Tibial artery (tissue), 4 donors: ENCODE measurements at places on chromosomes 11 and 22.

- no peak for DNase-seq
Observed at GRCh38 chr22:24355574-24355973, 71.8 kb upstream of the ADORA2A start.

- no peak for DNase-seq
Observed at GRCh38 chr11:74707602-74708510, 23.4 kb downstream of the CHRDL2 start.

- no peak for DNase-seq
Observed at GRCh38 chr11:46122945-46123715, 1.9 kb upstream of the PHF21A start.

- DNase-seq = no peak
Observed at GRCh38 chr11:6607190-6607795, 3.7 kb downstream of the ILK start.

GRCh38 chr11:27619763-27620335, 80.4 kb downstream of the BDNF start:
- no peak for DNase-seq

DNA sequence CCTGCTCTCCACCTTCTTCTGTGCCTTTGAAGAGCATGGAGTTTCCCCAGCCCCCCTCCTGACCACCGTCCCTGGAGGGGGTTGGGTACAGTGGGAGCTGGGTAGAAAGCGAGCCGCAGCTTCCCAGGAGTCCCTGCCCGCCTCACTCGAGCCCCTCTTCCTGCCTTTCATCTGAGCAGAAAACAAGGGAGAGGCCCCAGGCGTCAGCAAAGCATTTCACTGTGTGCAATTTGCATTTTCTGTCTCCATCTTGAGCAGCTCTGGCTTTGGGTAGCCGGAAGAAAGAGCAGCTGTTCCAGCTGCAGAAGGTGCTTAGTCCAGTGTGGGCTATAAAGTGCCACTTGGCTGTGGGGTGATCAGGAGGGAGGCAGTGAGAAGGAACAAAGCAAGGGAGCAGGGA, 229.7 kb downstream of the CEP164 start:
- no peak for DNase-seq

- peak; percentile 93 for DNase-seq
Observed at GRCh38 chr11:518463-519202, 11.6 kb upstream of the RNH1 start.

DNA sequence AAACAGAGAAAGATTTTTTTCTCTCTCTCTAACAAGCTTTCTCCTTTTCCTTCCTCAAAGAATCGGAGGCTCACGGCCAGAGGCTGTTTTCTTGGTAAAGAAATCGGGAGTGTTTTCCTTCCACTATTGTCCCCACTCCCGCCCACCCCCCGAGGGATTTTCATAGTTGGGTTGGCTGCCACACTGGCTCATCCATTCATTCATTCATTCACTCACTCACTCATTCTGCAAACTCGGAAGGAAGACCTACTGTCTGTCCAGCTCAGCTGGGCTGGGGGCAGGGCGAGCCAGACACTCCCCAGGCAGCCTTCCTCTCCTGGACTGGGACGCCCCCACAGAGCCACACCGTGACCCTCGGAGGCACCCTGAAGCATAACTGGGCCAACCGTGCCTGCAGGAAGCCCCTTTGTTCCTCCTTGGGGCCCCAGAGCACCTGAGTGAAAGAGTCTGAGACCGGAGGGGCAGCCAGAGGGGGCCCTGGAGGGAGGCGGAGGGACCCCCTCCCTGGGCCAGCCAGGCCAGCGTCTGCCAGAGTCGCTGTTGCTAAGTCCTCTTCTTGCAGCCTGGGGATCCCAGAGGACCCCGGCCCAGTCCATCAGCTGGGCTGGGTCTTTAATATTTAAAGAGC, 17.0 kb downstream of the CDKN1C start:
- no peak for DNase-seq

DNA sequence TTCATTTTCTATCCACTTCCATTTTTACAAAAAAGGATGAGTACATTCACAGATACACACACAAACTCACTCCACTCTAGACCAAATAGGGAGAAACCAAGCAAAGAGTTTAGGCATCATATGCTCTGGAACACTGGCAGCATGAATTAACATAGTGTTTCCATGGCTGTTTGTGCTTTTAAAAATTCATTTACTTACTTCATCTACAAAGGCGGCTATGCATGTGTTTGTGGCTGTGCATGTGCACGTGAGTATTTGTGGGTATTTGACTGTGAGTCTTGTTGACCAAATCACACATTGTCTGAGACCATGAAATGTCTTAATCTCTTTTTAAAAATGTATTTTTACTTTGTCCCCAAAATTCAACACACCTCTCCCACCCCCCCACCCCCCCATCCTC, 203.0 kb upstream of the SESN3 start:
- DNase-seq = no peak

- DNase-seq = no peak
Observed at GRCh38 chr11:36605221-36606216, 7.5 kb upstream of the RAG2 start.

DNA sequence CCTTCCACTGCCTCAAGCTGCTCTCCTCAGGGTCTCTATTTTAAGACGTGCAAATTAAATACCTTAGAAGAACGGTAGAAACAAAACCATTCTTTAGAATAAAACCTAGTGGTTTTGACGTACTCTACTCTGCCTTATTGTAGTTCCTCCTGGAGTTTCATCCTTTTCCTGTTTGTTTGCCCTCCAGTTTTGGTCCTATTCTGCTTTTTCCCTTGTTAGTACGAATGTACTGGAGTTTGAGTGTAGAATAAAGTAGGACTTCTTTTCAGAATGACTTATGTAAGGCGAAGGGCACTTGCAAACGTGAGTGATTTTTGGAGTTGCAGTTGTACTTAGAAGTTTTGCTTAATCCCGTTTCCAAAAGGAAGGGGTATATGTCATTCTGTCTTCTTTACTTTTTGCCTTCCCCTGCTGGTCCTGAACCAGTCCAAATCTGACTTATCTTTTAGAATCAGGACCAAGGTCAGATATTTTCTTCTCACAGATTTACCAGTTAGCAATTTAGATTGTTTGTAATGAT, 1.4 kb downstream of the SIK2 start:
- DNase-seq = no peak

- no peak for DNase-seq
Observed at GRCh38 chr22:44888491-44889254, 121.1 kb downstream of the PHF21B start.

- DNase-seq = no peak
Observed at GRCh38 chr22:23268877-23269276, 88.6 kb downstream of the BCR start.

GRCh38 chr22:21712751-21713427, 22.7 kb downstream of the YPEL1 start:
- DNase-seq = peak; percentile 80

- no peak for DNase-seq
Observed at GRCh38 chr11:16909359-16910035, 104.7 kb downstream of the PLEKHA7 start.

DNA sequence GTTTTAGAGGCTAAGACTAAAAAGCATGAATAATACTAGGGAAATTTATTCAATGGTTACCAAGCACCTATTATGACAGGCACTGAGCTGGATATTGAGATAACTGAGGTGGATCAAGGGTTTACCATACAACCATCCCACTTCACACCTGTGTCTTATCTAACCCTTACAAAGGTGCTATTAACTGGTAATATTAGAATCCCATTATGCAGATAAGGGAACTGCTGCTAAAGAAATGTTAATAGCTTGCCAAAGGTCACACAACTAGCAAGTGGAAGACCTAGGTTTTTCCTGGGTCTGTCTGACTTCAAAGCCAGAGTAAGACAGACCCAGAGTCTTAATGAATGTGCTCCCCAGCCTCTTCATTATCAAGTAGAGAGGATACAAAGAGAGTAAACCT, 21.1 kb upstream of the VSTM5 start:
- DNase-seq = no peak

GRCh38 chr11:117826190-117826570, 1.6 kb upstream of the FXYD2 start:
- DNase-seq = no peak

DNA sequence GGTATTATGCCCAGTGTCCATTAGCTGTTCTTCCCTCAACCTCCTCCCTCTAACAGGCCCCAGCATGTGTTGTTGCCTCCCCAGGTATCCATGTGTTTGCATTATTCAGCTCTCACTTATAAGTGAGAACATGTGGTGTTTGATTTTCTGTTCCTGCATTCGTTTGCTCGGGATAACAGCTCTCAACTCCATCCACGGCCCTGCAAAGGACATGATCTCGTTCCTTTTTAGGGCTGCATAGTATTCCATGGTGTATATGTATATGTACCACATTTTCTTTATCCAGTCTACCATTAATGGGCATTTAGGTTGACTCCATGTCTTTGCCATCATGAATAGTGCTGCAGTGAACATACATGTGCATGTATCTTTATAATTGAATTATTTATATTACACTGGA, 82.8 kb downstream of the PRMT3 start:
- no peak for DNase-seq

GRCh38 chr11:7245341-7245740, 6.4 kb upstream of the SYT9 start:
- DNase-seq = no peak

DNA sequence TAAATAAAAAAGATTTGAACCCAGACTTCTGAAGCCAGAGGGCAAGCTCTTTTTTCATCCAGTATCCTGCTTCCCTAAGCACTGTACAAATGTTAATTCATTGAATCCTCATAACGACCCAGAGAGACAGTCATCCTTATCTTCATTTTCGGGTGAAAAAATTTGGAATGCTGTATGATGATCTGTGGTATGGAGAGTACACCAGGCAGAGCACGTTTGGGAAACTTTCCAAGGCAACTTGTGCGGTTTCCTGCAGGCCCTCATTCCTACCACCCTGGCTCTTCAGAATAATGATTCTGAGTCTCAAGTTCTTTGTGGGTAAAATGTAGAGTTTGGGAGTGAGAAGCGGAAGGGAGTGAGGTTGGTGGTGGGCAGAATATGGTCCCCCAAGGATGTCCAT, 177.9 kb upstream of the CADM1 start:
- DNase-seq = no peak

DNA sequence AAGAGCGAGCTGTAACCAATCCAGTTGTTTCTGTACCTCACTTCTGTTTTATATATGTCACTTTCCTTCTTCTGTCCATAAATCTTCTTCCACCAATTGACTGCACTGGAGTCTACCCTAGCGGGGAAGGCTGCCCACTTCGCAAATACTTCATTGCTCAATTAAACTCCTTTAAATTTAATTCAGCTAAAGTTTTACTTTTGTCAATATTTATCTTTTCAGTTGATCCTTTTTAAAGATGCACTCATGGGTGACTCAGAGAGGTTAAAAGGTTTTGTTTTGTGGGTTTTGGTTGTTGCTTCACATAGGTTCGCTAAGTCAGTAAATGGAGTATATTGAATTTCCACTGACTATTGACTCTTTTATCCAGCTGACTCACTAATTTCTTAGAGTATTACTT, 597.2 kb downstream of the DLG2 start:
- DNase-seq = no peak

- peak; percentile 16 for DNase-seq
Observed at GRCh38 chr11:2698386-2699184, 1.2 kb downstream of the KCNQ1OT1 start.

GRCh38 chr11:103888541-103888951, 147.9 kb upstream of the DDI1 start:
- DNase-seq = no peak

GRCh38 chr11:11793073-11793472, 48.7 kb upstream of the USP47 start:
- DNase-seq = no peak

GRCh38 chr22:26763633-26764361, 106.4 kb downstream of the MIAT start:
- DNase-seq = peak; percentile 40

GRCh38 chr11:71120471-71120896, 131.9 kb downstream of the SHANK2 start:
- no peak for DNase-seq

GRCh38 chr22:44103735-44104480, 76.8 kb upstream of the PARVG start:
- no peak for DNase-seq

- DNase-seq = no peak
Observed at GRCh38 chr11:1109918-1110705, 35.4 kb downstream of the MUC2 start.

DNA sequence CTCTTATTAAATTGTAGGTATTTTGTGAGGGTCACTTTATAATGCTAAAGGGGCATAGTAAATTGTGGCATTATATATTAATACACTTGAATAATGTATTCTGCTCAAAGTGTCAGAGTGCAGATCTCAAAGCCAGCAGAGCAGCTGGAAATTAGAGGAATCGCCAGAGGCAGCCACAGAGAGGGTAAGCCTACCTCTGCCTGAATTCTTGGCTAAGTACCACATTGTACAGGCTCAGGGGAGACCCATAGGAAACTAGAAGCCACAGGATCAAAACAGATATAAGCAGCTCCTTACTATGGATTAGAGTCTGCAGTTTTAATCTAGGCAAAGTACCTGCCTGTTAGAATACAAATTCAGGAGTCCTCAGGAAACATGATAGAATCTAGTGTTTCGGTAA, 249.3 kb downstream of the DDX10 start:
- DNase-seq = no peak

DNA sequence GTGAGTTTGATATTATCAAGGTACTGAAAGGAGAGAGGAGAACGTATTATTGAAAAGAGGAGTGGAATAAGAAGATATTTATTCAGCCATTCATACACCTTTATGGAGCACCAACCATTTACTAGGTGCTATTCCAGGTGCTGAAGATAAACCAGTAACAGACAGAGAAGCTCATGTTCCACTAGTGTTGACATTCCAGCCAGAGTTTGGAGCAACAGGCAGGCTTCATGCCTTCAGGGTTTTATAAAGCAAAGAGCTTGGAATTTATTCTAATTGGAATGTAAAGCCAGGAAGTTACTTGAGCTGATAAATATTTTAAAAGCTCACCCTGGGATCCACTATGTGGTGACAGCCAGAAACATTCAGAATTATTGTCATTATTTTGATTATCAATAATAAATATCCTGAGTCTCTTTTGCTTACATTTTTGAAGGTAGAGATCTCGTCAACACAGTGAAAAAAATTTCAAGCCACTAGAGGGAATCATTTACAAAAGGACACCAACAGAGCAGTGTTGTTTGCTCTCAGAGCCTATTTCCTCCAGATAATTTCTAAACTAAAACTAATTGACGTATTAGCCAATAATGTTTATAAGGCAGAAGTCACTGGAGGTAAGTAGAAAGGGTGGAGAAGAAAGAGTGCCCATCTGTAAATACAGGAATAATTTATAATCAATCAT, 172.0 kb downstream of the KCNA4 start:
- DNase-seq = no peak

- peak; percentile 67 for DNase-seq
Observed at GRCh38 chr22:37609240-37610152, 862 bp downstream of the GGA1 start.

GRCh38 chr11:103077554-103077953, 14.4 kb downstream of the DCUN1D5 start:
- no peak for DNase-seq

GRCh38 chr11:12219757-12220156, 109.4 kb downstream of the MICAL2 start:
- DNase-seq = no peak
